ENCODE measurements at places on chromosomes 4 and X.

DNA sequence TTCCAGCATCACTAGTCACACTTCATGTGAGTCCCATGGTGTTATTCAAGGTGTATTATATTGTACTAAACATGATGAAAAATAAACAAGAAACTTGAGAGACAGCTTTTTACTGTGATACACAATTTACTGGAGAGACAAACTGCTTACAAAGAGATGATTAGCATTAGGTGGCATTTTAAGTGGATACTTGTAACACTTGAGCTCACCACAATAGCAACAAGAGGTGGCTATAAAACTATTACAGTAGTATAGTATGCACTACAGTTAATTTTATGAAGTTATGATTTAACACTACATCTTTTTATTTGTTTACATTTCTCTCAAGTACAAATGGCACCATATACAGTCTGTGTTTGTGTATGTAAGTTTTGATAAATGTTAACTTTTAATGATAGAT is 246.6 kb downstream of the PARM1 start:
- no peak for DNase-seq

DNA sequence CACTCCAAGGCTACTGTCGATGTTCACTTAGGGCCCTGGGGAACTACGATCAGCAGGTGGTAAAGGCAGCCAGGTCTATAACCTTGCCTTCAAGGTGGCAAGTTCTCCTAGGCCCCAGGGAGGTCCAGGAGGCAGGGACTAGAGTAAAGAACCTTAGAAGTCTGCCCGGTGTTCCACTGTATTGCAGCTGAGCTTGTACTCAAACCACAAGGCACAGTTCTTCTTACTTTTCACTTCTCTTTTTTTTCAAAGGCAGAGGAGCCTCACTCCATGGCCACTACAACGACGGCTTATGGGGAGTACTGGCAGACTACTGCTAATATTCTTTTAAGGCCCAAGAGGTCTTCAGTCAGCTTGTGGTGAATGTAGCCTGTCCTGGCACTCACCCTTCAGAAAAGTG is 78.8 kb upstream of the GPR174 start:
- DNase-seq = no peak

DNA sequence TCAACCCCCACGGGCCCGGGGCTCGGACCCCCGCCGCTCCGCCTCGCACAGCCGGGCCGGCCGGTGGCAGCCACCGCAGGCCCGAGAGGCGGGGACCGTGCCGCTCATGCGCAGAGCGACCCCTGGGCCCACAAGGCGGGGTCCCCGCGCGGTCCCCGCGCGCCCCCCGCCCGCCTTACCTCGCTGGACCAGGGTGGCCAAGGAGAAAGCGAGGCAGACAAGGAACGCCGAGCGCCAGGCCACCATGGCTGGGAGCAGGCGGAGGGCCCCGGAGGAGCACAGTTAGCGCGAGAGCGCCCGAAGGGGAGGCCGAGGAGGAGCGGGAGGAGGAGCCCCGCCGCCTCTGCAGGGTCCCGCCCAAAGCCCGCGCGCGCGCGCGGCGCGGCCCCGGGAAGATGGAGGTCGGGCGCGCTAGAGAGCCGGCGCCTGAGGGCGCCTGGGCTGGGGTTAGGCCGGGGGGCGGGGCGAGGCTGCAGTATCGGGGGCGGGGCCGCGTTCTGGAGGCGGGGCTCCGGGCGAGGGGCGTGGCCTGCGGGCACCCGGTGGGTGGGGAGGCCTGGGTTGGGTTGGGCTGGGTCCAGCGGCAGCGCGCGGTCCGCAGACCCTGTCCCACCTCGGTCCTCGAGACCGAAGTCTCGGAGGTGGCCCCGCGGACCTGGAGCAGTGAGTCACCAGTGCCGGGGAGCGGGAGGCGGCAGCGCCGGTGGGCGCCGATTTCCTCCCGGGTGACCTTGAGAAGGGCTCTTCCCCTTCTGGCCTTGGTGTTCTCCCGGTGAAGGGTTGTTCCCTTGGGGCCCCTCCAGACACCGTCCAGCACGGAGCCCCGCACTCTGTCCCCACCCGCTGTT is at the start of gene CD99L2:
Gene CD99L2 (minus strand): TSS at position 326 of the 848 bp plus-strand sequence. CDS start 80 bp downstream, at position 246.
- peak; percentile 76 for DNase-seq

GRCh38 chrX:150587585-150588503 is 19.4 kb downstream of the MTM1 start:
- no peak for DNase-seq

DNA sequence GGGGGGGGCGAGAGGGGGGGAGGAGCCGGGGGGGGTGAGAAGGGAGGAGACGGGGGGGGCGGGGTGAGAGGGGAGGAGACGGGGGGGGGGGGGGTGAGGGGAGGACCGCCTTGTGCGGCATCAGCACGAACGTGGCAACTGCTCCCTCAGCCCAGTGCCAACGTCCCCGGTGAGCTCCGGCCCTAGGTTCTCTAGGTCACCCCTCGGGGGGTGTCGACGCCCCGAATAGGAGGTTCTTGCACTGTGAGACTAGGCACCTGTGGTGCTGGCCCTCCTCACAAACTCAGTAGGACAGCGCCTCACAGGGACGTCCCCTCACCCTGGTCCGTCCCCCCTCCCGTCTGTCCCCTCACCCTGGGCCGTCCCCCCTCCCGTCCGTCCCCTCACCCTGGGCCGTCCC is 21.5 kb upstream of the GTPBP6 start:
- DNase-seq = no peak

Data from GM18507 (cell line).